ENCODE measurements at places on chromosomes 6 and 20. TPM values are rescaled to one million over a fixed set of nuclear protein-coding genes. Genes with fewer than 3 reads are reported as not detected.

DNA sequence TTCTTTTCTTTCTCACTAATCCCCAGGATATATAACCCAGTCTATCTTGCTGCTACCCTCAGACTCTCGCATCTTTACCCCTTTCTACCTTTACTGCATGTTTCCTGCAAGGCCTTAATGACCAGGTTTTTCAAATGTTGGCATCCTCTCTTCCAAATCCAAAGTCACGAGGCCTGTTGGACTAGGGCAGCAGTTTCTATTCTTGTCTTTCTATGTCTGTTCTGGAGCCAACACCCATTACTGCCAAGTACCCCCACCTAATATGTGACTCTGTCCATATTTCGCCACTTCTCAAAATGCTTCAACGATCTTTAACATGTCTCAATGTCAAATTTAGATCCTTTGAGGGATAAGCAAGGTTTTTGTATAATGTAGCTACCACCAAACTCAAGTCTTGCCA lies 443.4 kb downstream of the BMP2 start:
- DNase-seq, result no peak

DNA sequence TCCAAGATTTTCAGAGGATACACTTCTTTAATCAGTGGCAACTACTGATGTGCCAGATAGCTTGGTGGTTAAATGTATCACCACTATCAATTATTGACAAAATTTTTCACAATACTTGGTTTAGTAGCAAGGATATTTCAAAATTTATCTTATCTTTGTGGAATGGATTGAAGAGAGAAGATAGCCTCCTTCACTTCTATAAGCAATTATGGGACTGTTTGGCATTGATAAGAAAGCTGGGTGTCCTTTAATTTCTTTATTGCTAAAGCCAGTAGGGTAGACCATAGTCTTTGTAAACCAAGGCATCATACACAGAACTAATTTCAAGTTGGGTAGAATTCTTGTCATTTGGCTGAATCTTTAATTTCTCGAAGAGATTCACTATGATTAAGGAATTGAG lies 4.9 kb upstream of the RNF182 start:
- no peak for DNase-seq

DNA sequence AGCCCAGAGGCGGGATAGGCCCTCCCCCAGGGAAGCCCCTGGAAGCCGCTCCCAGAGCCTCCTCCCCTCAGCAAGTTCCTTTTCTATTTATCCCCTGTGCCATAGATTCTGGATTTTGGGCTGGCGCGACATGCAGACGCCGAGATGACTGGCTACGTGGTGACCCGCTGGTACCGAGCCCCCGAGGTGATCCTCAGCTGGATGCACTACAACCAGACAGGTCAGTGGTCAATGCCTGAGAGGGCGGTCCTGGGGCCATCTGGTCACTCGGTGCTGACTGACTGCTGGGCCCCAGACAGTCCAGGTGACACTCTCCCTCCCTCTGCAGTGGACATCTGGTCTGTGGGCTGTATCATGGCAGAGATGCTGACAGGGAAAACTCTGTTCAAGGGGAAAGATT lies 6.2 kb downstream of the MAPK13 start:
- no peak for DNase-seq

Gene CLPSL2
- polyA plus RNA-seq, result 0.52 TPM

- DNase-seq, result no peak
Observed at GRCh38 chr20:38979842-38980241, 17.7 kb downstream of the DHX35 start.

- no peak for DNase-seq
Observed at GRCh38 chr6:410555-411395, 19.2 kb downstream of the IRF4 start.

Gene SERPINB6
- 88.7 TPM for polyA plus RNA-seq

GRCh38 chr6:97129106-97129505 lies 153.9 kb downstream of the MMS22L start:
- no peak for DNase-seq

- DNase-seq, result no peak
Observed at GRCh38 chr6:134446218-134446848, 128.4 kb upstream of the SGK1 start.

- no peak for DNase-seq
Observed at GRCh38 chr20:49483018-49483695, 689 bp upstream of the KCNB1 start.

DNA sequence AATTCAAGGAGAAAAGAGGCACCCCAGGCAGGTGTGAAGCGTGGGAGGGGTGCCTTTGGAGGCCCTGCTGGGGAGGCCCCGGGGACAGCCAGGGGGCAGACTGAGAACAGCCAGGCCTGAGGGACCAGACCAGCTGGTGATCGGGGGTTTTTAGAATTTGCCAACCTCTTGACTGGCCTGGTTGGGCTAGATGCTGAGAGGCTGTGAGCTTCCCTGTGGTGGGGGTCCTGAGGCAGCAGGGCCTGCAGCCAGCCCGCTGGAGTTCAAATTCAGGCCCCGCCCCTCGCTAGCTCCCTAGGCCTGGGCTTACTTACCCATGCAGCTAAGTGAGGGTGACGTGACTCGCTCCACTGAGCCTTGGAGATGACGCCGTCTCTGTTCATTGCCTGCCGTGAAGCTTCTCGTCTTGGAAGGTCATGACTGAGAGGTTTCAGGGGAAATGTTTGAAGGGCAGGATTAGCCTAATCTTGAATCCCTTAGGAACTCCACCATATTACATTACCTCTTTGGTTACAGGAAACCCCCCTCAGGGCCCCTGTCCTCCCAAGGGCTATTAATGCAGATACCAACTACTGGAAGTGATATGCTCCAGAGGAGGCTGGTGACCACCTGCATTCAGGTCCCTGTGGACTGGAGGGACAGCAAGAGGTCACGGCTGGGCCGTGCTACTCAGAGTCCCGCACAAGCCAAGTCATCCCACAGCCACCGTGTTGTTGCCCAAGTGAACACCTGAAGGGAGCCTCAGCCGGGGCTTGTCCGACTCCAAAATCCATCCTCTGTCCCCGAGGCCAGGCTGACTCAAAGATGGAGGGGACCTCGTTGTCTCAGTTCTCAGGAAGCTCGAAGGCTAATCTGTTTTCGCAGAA lies 73.9 kb upstream of the DUSP22 start:
- DNase-seq, result no peak

DNA sequence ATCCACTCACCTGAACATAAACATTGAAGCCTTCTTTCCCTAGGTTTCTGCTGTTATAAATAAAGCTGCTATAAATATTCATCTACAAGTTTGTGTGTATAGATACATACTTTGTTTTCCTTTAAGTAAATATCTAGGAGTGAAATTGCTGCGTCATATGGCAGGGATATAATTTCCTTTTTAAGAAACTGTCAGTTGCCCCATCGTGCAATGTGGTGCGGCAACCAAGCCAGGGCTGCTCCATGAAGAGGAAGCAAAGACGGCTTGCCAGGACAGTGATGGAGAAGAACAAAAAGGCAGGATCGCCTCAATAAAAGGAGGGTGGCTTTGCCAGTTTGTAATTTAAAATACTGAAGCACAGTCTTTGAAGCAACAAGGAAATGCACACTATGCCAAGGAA lies 36.6 kb downstream of the CITED2 start:
- DNase-seq, result no peak

DNA sequence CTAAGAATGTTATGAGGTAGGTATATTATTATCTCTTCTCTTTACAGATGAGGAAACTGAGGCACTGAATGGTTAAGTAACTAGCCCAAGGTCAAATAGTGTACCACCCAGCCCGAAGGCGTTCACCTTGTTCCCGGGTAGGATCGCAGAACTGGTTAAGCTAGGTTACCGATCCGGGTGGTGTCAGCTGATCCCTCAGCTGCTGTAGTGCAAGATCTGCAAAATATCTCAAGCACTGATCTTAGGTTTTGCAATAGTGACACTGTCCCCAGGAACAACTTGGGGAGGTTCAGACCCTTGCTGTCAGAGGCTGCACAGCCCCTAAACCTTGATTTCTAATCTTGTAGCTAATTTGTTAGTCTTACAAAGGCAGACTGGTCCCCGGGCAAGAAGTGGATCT lies 28.1 kb downstream of the SLC52A3 start:
- no peak for DNase-seq

DNA sequence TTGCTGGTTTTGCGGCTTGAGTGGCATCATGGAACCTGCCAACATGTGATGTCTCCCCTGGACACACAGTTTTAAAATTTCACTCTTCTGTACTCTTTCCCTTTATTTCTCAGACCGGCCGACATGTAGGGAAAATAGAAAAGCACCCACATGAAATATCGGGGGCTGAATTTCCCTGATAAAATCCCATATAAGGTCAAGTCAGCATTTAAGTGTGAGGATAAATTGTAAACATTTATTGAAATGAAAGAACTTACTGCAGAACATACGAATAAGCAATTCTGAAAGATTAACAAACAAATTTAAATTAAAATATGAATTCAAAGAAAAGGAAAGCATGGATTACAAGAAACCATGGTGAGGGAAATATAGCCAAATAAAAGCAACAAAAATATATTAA lies 345.5 kb downstream of the EPHA7 start:
- no peak for DNase-seq

DNA sequence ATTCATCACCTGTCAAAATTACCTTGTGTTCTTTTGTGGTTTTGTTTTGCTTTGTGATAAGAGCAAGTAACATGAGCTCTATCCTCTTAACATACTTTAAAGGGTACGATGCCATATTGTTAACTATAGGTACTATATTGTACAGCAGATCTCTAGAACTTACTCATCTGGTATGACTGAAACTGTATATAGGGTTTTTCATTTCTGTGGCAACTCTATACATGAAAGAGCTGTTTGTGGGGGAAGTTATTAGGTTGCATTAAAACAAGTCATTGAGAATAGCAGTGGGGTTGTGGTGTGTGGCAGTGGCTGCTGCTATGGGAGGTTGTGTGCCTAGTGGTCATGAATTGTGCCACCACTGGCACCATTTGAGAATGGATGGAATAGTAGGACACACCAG lies 268.4 kb downstream of the KCNQ5 start:
- DNase-seq, result no peak

GRCh38 chr6:42295677-42296076 lies 78.0 kb upstream of the MRPS10 start:
- no peak for DNase-seq

GRCh38 chr20:57835588-57836455 lies 126.0 kb upstream of the PMEPA1 start:
- no peak for DNase-seq

- DNase-seq, result no peak
Observed at GRCh38 chr20:54345821-54346220, 129.6 kb upstream of the DOK5 start.

DNA sequence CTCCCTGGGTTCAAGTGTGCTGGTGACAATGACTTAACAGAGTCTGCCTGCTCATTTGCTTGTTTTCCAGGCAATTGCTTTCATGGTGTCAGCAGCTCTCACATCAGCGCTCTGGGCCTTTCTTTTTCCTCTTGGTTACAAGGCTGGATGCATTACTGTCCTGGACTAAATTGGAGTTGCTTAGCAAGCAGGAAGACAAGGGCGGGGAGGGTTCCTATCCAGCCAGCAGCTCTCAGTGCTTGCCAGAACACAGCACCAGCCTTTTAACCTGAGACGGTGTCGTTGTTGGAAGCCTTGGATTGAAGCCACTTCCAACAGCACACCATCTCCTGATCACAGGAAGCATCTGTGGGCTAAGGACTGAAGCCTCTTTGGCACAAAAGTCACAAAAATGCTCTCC lies 606.9 kb downstream of the CDH26 start:
- no peak for DNase-seq

Gene NHLRC1
- polyA plus RNA-seq, result 1.9 TPM

Gene OR11A1
- not detected for polyA plus RNA-seq

Gene CAPN11
- polyA plus RNA-seq, result not detected

DNA sequence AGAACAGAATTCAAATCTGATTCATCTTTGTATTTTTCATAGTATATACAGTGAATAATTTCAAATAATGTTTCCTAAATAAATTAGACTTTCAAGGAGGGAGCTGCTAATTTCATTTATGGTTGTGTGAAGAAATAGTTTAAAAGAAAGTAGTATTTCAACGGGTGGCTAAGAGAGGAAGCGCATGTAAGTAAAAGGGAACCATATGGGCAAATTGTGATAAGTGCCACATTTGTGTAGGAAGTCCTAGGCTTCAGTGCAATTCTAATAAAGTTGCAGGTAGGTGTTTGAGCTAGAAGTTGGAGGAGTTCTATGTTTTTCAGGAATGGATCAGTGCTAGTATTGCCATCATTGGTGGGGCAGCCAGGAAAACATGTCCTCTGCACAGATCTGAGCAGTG lies 178.8 kb upstream of the PRDM1 start:
- DNase-seq, result no peak

Gene MLIP
- 0.93 TPM for polyA plus RNA-seq

GRCh38 chr6:89987830-89988229 lies 93.6 kb downstream of the GJA10 start:
- no peak for DNase-seq

DNA sequence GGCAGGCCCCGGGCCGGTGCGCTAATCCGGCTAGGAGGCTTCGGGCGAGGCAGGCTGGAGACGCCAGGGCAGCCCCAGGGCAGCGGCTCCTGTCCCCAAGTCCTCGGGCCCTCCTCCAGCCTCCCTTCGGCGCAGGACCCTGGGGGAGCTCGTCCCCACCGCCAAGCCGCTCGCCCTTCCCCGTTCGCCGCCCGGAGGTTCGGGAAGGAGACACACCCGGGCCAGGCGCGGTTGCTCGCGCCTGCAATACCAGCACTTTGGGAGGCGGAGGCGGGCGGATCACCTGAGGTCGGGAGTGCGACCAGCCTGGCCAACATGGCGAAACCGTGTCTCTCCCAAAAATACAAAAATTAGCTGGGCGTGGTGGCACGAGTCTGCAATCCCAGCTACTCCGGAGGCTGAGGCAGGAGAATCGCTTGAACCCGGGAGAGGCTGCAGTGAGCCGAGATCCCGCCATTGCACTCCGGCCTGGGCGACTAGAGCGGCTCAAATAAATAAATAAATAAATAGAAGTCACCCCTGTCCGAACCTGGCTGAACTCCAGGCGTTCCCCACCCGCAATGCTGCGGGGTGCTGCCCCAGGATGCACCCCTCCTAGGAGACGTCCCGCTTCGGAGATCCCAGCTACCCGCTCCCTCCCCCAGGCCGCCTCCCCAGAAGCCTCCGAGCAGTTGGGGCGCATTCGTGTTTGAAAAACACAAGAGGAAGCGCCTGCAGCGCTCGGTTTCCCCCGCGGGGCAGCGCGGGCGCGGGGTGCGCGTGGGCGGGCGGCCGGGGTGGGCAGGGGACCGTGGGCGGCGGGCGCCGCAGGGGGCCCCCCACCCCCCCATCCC lies 27.5 kb downstream of the SERPINB9 start:
- DNase-seq, result no peak

DNA sequence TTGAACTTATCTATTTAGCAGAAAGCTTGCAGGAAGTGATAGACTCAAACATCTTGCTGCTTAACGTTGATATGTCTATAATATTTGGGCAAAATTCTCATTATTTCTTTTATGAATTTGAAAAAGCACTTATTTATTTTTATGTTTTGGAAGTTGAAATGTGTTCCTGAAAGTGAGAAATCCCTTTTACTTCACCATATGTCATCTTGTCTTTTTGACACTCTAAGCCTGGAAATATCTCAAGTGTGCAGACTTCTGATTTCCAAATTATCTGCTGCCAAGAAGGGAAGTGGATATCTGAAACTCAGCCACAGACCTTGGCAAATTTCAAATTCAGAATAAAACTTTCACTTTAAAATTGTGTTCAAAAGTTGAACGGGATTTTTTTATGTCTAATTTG lies 368.7 kb upstream of the MANEA start:
- DNase-seq, result no peak

Gene PI3
- polyA plus RNA-seq, result not detected

- no peak for DNase-seq
Observed at GRCh38 chr6:135870722-135871121, 19.2 kb downstream of the PDE7B start.

Data from left renal cortex interstitium (tissue), 4 donors.